ENCODE measurements at places on chromosomes 1 and 21. TPM values are rescaled to one million over a fixed set of nuclear protein-coding genes. Genes with fewer than 3 reads are reported as not detected.

Gene SERTAD4
- total RNA-seq: 0.33 TPM

- no peak overlapping the region for H3K4me3 ChIP-seq
- no peaks in the 10 kb centered on the region for H3K36me3 ChIP-seq
- peak overlapping the region; percentile 32 for H3K27ac ChIP-seq
- H3K4me1 ChIP-seq: no peaks in the 10 kb centered on the region
Observed at GRCh38 chr21:25457411-25457810, 149.9 kb downstream of the MRPL39 start.

DNA sequence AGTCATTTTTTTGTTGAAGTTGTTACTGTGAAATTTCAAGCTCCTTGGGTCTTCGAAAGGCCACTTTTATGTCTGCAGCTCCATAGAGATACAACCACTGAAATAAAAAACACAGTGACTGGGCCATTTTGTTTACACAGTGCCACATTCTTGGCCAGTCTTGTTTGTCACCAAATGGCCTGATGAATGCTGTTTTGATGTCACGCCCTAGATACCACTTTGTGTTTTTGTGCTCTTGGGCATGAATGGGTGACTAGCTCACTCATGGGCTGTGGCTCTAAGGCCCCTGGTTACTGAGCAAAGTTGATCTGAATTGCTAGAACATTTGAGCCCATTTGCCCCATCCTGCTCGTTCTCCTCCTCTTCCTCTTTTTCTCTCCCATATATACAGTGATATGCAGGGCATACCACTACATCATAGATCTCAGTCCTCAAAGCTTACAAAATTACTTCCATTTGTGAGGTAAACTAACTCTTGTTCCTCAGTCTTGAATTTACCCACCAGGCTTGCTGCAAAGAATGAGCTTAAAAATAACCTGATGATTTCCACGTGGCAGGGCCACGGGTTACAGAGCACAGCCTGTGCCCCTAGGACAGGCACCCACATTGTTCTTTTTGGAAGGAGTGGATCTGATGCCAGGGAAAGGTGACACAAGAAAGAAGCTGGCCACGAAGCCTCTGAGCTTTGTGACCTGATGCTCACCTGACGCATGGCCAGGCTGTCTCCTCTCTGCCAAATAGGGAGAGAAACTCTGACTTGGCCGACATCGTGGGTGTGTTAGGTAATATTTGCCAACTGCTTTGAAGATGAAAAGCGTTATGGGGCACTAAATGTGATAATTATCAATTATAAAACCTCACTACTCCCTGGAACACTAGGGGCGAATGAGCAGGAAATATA, 92.4 kb downstream of the RUNX1 start:
- H3K4me3 ChIP-seq: no peak overlapping the region
- H3K27ac ChIP-seq: no peak overlapping the region
- no peak for DNase-seq

DNA sequence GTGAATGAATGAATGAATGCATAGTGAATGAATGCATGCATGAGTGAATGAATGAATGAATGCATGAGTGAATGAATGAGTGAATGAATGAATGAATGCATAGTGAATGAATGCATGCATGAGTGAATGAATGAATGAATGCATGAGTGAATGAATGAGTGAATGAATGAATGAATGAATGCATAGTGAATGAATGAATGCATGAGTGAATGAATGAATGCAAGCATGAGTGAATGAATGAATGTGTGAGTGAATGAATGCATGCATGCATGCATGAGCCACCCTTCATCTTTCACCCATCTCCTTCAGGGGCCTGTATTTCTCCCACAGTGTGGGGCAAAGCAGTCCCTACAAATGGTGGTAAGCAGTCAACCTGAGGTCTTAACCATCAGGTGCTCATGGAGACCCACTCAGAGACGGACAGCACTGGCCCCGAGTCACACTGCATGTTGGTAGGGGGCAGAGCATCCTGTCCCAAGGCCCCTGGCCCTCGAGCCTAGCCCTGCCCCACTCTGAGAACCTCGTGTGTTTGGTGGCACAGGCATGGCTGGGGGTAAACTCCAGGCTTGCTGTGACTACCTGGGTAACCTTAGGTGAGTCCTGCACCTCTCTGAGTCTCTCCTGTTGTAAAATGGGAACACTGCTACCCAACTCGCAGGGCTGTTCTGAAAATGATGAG, 28.0 kb upstream of the PAX7 start:
- no peaks in the 10 kb centered on the region for H3K36me3 ChIP-seq
- H3K27ac ChIP-seq: no peak overlapping the region
- H3K27me3 ChIP-seq: peaks cover 63% of the 10 kb centered on the region

DNA sequence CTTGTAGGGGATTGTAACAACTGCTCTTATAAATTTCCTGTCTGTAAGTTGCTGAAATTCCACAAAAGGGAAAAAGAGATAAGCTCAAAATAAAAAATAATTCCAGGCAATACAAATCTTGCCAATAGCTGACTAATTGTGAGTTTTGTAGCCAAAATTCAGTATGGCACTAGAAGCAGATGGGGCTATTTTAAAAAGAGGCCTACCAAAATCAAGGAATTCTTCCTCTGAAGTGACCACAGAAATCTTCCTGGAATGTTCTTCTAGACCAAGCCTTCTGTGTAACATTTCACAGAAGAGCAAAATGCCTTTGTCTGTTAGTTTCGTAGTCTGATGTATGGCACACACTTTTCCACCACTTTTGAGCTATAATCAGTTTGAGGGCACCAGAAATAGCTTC, 127.6 kb downstream of the CYYR1 start:
- no peaks in the 10 kb centered on the region for H3K27me3 ChIP-seq
- H3K4me1 ChIP-seq: no peaks in the 10 kb centered on the region
- no peak overlapping the region for H3K4me3 ChIP-seq
- H3K36me3 ChIP-seq: no peaks in the 10 kb centered on the region
- no peak for DNase-seq

DNA sequence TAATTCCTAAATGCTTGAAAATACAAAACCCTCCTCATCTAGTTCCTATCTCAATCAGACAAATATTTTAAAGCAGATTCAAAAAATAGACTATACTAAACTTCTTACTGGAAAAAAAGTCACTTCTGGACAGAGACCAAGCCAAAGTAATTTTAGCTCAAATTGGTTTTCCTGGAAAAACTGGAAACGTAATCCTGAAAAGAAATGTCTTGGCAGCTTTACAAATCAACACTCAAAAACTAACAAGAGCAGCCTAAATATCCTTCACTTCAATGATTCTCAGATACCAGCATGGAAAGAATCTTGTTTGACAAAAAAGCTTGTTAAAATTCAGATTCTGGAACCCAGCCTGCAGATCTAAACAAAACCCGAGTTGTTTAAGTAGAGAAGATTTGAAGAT, 9.1 kb upstream of the GPR88 start:
- no peak for DNase-seq
- no peaks in the 10 kb centered on the region for H3K27me3 ChIP-seq
- no peak overlapping the region for H3K27ac ChIP-seq
- H3K4me1 ChIP-seq: no peaks in the 10 kb centered on the region
- no peak overlapping the region for H3K4me3 ChIP-seq

All from thymus (tissue), 14 donors.